ENCODE measurements at places on chromosomes 3 and 15. TPM values are rescaled to one million over a fixed set of nuclear protein-coding genes. Genes with fewer than 3 reads are reported as not detected.
A peak's percentile ranks its signal among the peaks of the same experiment; 100 is the strongest.

DNA sequence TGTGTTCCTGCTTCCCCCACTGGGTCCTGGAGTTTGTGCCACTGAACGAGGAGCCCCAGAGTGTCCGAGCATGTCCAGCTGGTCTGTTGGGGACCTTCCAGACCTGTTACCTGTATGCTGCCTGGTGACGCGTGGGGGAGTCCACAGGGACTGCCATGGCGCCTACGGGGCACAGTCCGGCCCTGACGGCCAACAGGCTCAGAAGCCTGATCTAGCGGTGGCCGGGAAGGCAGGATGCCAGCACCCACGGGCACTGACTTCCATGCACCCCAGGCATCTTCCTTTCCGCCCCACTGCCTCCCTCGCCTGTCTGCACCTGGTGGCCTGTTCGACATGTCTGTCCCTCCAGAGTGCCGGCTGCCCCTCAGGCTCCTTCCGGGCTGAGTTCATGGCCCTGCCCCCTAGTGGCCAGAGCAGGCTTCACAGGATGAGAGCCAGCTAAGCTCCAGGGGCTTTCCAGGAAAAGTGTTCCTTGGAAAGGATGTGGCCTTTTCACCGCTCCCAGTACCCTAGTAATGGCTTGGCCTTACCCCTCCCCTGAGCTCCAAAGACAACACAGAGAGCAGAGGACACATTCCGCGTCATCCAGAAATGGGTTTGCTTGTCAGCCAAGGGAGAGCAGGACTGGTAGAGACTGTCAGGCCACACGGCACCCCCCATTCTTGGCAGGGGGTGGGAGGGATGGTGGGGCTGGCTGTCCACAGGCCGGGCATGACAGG is 35.7 kb downstream of the NGRN start:
- peak; percentile 61 for DNase-seq

The MYO5A gene
- total RNA-seq: 11.8 TPM

DNA sequence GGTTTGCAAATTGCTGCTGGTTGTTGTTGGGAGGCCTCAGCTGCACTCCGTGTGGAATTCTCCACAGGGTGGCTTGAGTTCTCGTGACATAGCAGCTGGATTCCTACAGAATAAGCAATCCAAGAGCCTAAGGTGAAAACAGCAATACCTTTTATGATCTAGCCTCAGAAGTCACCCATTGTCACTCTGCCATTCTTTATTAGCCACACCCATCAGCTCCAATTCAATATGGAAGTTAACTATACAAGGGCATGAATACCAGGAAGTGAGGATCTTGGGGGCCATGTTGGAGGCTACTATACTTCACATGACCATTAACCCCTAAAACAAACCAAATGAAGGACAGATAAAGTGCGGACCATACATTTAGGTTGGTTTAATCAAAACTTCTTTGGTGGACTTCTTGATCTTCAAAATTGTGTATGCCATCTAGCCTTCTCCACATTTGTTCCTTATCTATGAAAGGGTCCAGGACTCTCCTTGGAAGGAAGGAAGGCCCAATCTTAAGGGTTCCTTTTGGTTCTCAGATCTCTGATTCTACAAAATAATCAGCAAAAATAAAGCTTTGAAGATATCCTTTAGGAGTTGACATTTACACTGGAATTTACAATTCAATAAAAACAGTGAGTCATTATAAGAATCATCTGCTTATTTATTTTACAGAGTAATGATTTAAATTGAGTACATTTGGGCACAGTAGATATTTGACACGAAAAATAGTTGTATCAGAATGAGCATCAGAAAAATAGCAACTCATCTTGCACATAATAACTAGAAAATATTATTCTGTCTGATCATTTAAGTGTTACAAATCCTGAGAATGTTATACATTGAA is 21.5 kb downstream of the CIAO2A start:
- DNase-seq: no peak

The PEX11A gene
- total RNA-seq: 11.8 TPM

The ITIH1 gene
- 0.42 TPM for total RNA-seq

Data from ovary (tissue), 10 donors.